Activated naive CD8-positive, alpha-beta T cell treated with anti-CD3 and anti-CD28 coated beads, Interleukin-2, amount 10 ng/mL, durations not matched to agents 7 days and 5 days (primary cell): ENCODE measurements at places on chromosomes 12 and 14.

GRCh38 chr12:71565535-71565934, 98.1 kb downstream of the ZFC3H1 start:
- DNase-seq: no peak

DNA sequence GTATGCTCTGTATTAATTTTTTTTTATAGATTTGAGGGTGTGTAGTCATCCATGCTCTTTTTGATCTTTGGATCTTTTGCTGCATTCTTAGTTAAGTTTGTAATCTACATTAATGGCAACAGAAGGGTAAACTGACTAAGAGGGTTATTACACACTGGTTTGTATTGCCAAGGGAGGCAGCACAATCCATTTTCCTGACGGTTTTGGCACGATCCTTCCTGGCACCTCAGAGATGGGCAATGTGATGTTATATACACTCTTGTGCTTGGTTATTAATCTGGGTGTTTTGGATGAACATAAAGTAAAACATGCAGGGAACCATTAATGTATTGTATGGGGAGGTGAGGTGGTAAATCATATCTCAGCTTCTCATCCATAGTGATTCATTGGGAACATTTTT, 98.8 kb upstream of the SLC38A2 start:
- no peak for DNase-seq

- no peak for DNase-seq
These were observed 453.7 kb downstream of the ATP23 start for GRCh38 chr12:58395056-58395455.

- no peak for DNase-seq
These were observed 12.8 kb downstream of the EIF2B2 start for GRCh38 chr14:75015496-75015895.

DNA sequence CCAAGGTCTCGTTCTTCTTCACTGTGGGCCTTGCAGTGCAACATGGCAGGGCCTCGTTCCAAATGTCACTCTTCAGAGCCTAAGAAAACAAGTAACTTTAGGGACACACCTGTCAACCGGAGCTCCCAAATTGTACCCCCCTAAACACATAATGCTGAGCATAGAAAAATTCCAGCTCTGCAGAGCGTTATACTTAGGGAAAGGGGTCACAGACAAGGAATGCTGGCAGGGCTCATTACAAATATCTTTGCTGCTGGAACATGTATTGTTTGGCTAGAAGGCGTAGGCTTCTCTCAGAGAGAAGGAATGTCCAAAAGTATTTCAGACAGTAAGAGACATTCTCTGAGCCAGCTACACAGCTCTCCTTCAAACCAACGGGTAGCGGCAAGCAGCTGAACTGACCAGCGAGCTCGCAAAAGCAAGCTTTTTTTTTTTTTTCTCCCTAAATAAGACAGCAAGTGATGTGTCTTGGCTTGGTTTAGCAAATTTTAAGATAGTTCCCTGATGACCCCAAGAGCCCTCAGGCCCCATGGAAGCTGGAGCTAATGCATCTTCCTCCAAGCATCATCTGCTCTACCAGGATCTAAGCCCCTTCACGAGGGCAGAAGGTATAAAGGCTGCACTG, 24.5 kb downstream of the SSH1 start:
- DNase-seq: no peak

GRCh38 chr12:106625976-106626375, 43.2 kb downstream of the RFX4 start:
- no peak for DNase-seq
